ENCODE measurements at places on chromosomes 12 and 14.

DNA sequence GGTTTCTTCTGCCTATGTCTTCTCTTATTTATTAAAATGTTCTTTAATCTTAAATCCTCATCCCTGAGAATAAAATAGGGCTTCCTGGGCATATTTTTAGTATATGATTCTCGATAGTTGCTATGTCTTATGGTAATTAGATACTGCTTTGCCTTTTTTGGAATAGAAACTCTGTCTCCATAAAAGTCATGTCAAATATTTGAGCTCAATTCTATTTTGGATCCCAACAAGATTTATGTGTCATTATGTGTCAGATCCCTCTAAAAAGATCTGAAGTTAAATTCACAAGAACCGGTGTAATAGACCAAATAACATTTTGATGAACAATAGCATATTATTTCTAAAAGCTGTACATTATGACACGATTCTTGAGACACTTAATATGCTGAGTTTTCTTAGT is 312.5 kb upstream of the PDE3A start:
- no peak for DNase-seq
- H3K4me3 ChIP-seq, result no peak overlapping the region
- H3K27ac ChIP-seq, result no peak overlapping the region
- no peaks in the 10 kb centered on the region for H3K36me3 ChIP-seq
- H3K4me1 ChIP-seq, result no peaks in the 10 kb centered on the region

DNA sequence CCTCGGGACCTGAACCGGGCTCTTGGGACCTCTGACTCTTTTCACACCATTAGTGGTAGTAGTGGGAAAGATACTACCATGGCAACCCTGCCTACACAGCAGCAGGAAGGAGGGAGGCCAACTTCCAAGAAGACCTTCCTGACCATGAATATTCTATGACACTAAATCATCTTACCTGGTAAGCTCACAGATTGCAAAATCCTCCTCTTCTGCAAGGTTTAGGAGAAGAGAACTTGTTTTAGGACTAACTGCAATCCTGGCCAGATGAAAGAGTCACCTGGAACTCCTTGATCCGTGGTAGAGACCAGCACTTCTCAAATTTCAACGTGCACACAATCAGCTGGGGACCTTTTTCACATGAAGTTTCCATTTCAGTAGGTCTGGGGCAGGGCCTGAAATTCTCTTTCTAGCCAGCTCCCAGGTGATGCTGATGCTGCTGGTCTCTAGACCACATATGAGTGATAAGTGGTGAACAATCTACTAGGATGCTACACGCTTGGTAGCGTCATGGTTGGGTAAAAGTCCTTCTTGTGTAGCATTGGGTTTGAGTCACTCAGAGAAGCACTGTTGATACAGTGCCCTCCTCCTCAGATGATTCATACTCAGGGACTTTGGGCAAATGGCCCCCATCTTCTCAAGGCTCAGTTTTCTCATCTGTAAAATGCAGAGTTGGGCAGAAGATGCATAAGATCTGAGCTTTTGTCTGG is 35.6 kb upstream of the FICD start:
- peaks cover 16% of the 10 kb centered on the region for H3K27me3 ChIP-seq
- no peak for DNase-seq
- H3K27ac ChIP-seq, result no peak overlapping the region
- H3K4me1 ChIP-seq, result no peaks in the 10 kb centered on the region

- no peak overlapping the region for H3K27ac ChIP-seq
- H3K36me3 ChIP-seq, result no peaks in the 10 kb centered on the region
- peak; percentile 86 for DNase-seq
- H3K4me3 ChIP-seq, result no peak overlapping the region
- peaks cover 8% of the 10 kb centered on the region for H3K4me1 ChIP-seq
Observed at GRCh38 chr12:120944645-120945217, 33.6 kb upstream of the HNF1A start.

GRCh38 chr12:103791350-103791920 is 49.6 kb downstream of the NT5DC3 start:
- no peaks in the 10 kb centered on the region for H3K4me1 ChIP-seq
- H3K4me3 ChIP-seq, result no peak overlapping the region
- no peak overlapping the region for H3K27ac ChIP-seq
- no peaks in the 10 kb centered on the region for H3K27me3 ChIP-seq
- peaks cover 9% of the 10 kb centered on the region for H3K36me3 ChIP-seq

- peaks cover 51% of the 10 kb centered on the region for H3K27me3 ChIP-seq
- no peaks in the 10 kb centered on the region for H3K36me3 ChIP-seq
- DNase-seq, result peak; percentile 13
- H3K4me1 ChIP-seq, result no peaks in the 10 kb centered on the region
- H3K27ac ChIP-seq, result no peak overlapping the region
Observed at GRCh38 chr12:98895086-98895651, 250.1 kb downstream of the APAF1 start.
